ENCODE measurements at places on chromosomes 16 and 17.

GRCh38 chr17:56891751-56892150 lies 22.1 kb downstream of the TRIM25 start:
- no peak for DNase-seq

DNA sequence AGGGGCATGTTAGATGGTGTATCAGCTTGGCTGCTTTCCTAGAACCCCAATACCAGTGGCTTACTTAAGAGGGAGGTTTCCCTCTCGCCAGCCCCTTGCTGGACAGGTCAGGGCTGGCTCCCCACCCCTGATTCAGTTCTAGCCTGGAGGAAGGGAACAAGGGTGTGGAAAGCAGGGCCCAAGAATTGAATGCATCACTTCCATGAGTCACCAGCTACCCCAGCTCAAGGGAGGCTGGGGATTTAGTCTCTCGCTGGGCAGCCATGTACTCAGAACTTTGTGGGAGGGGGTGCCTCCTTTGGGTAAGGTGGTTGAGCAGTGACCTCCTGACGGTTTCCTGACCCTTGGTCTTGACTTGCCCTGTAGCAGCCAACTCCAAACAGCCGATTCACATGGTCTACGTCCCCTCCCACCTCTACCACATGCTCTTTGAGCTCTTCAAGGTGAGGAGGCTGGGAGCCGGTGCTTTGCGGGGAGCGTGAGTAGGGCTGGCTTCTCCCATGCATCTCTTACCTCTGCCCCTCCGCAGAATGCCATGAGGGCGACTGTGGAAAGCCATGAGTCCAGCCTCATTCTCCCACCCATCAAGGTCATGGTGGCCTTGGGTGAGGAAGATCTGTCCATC lies 12.8 kb downstream of the PDK2 start:
- no peak for DNase-seq

DNA sequence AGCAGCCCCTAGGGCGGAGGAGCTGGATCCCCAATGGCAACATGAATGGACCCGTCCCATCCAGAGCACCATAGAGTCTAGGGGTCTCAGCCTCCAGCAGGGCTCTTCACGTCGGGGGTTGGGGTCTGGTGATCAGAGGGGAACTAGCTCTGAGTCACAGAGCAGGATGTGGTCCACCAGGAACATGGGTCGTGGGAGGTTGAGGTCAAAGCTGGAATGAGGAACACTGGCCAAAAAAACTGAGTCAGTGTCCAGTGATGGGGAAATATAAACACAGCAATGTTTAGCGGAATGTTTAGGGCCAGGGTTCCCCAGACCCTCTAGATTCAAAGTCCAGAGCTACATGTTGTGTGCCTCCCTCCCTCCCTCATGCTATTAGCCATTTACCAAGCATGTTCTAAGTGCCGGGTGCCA lies 79.1 kb upstream of the C16orf82 start:
- DNase-seq, result no peak

- no peak for DNase-seq
Observed at GRCh38 chr17:17983376-17983775, 10.7 kb downstream of the DRC3 start.

DNA sequence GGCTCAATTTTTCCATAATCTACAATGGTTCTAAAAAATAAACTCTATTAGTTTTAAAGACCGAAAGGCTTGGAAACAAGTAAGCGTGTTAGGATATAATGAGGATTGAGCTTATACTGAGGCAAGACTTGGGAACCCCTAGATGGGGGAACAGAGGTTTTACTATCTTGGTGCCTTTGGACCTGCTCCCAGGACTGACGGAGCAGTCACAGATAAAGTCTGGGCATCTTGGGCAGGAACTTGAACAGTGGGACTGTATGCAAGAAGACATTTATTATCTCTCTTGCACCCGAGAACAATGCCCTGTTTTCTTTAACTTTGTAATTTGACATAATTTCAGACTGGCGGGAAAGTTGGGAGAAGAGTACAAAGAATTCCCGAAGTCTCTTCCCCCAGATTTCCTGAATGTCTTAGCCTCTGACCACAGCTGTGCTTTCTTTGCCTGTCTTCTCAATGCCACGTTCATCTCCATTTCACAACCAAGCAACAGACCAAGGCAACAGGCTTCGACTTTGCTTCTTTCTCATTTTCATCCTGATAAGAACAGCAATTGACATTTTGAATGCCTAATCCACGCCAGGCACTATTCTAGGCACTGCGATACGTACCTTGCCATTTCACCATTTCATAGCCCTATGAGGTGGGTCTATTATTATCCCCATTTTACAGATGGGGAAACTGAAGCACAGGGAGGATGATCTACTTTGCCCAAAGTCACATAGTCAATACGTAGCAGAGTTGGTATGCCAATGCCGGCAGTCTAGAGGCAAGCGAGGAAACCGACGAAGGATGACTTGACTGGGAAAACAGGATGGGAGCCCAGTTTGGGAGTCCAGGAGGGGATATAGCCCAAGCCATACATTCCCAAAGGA lies 3.0 kb upstream of the IL4R start:
- DNase-seq, result no peak

GRCh38 chr16:65916995-65917394 lies 449.5 kb upstream of the CDH5 start:
- no peak for DNase-seq
